Urinary bladder (tissue), 4 donors: ENCODE measurements at places on chromosomes 6 and 20. TPM values are rescaled to one million over a fixed set of nuclear protein-coding genes. Genes with fewer than 3 reads are reported as not detected.

GRCh38 chr20:49344975-49345374, 67.1 kb upstream of the ZNFX1 start:
- peak; percentile 77 for DNase-seq

GRCh38 chr6:109194880-109195279, 99.6 kb downstream of the CEP57L1 start:
- no peak for DNase-seq

DPPA5 gene
- not detected for total RNA-seq

MRAP2 gene
- 5.6 TPM for total RNA-seq

YTHDF1 gene
- total RNA-seq, result 16.7 TPM

- DNase-seq, result no peak
Measured at GRCh38 chr6:34390531-34391472, 1.7 kb downstream of the NUDT3 start.

GRCh38 chr6:114419175-114419574, 76.4 kb upstream of the HS3ST5 start:
- no peak for DNase-seq

NKX2-2 gene
- not detected for total RNA-seq

HLA-G gene
- not detected for total RNA-seq

DNA sequence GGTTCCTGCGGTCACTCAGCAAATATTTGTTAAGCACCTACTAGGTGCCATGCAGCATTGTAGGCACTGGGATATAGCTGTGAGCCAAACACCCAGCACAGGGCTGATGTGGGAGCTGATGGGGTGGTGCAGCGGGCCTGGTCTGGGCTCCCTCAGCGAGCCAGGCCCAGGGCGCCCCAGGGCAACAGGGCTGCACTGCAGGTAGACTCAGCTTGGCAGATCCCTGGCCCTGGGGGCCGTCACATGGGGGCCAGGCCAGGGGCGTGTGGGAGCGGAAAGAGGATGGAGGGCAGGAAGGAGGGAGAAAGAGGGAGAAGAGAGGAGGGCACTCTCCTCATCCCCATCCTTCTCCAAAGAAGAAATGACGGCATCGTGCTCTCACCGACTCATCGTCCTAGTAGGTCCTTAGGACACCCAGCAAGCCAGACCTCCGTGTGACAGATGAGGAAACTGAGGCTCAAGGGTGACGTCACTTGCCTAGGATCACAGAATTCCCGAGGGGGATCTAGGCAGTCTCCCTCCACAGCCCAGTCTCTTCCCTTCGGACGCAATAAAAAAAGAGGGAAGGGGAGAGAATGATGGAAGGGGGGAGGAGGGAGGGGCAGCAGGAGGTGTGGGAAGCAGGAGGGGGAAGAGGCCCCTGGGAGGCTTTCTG, 53.3 kb downstream of the RBM38 start:
- DNase-seq, result no peak

- no peak for DNase-seq
Measured at GRCh38 chr6:129153257-129153656, 270.3 kb downstream of the LAMA2 start.

- DNase-seq, result no peak
Measured at GRCh38 chr6:84892671-84893070, 128.3 kb upstream of the TBX18 start.

APOBEC2 gene
- 11.4 TPM for total RNA-seq

- DNase-seq, result no peak
Measured at GRCh38 chr20:51385646-51386530, 156.6 kb downstream of the NFATC2 start.

GRCh38 chr6:159615918-159616317, 77.1 kb downstream of the SOD2 start:
- no peak for DNase-seq

DNA sequence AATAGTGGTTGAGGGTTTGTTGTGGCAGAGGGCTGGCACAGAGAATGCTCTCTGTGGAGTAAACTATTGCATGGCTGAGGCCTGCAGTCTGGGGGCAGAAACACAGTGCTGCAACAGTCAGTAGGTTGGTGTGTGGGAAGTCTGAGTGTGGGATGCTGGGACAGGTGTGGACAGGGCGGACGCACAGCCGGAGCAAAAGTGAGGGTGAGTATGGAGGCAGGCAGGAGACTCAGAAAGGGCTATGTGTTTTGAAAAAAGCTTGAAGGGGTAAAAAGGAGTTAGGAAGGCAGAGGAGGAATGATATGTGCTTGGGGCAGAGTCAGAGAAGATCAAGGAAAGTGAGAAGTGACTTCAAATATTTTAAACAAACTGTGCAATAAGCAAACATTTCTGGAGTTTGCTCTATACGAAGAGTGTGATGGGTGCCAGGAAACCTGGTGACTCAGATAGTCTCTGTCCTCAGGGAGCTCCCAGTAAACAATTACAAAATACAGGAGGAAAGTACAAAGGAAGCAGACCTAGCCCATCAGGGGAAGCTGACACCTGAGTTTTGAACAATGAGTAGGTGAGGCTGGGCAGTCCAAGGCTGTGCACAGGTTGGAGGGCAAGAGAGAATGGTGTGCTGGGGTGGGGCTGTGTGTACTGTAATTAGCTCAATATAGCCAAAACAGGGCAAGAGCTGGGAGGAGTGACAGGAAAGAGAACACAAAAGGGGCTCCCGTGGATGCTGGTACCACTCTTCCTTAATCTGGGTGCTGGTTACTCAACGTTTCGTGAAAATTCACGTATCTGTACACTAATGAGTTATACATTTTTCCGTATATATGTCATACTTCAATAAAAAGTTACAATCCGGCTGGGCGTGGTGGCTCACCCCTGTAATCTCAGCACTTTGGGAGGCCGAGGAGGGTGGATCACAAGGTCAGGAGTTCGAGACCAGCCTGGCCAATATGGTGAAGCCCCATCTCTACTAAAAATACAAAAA, 55.2 kb downstream of the PIGU start:
- DNase-seq, result no peak

FNDC1 gene
- total RNA-seq, result 31.6 TPM
